ENCODE measurements at places on chromosomes 4 and X. TPM values are rescaled to one million over a fixed set of nuclear protein-coding genes. Genes with fewer than 3 reads are reported as not detected.

MUC7 gene
- total RNA-seq: not detected

JADE3 gene
- total RNA-seq: 2.6 TPM

PNPLA4 gene
- 28.0 TPM for total RNA-seq

ZAR1 gene
- total RNA-seq: not detected

IRS4 gene
- total RNA-seq: not detected

CNGA1 gene
- total RNA-seq: 0.77 TPM

WDR13 gene
- 103 TPM for total RNA-seq

TMPRSS11A gene
- total RNA-seq: not detected

CLIC2 gene
- total RNA-seq: 3.2 TPM

UGT2B10 gene
- not detected for total RNA-seq

PNMA6A gene
- total RNA-seq: 1.3 TPM

CT45A2 gene
- not detected for total RNA-seq

GRCh38 chrX:130994671-130995070, 63.5 kb upstream of the ARHGAP36 start:
- no peak for DNase-seq

- no peak for DNase-seq
Observed at GRCh38 chr4:139403462-139403861, 50.5 kb upstream of the RAB33B start.

- DNase-seq: no peak
Observed at GRCh38 chrX:114717921-114718320, 134.0 kb downstream of the HTR2C start.

DNA sequence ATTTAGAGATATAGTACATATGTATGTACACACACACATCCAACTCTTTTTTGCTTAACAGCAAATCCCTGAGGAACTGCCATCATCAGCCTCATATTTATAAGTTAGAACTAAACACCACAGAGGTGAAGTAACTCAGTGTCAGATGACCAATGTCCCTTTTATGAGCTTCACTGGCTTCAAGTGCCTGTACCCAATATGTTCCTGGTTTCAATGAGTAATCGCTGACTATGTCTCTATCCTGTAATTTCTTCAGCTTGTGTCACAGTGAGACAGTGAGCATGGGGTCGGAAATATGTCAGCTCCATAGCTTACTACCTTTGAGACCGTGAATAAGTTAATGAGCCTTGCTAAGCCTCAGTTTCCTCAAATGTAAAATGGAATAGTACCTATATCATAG, 136.2 kb upstream of the RASGEF1B start:
- DNase-seq: no peak

GRCh38 chr4:96776920-96777527, 937.1 kb downstream of the PDHA2 start:
- DNase-seq: no peak

- DNase-seq: no peak
Observed at GRCh38 chr4:169210504-169211118, 60.1 kb downstream of the SH3RF1 start.

- no peak for DNase-seq
Observed at GRCh38 chrX:19776753-19777152, 110.6 kb downstream of the SH3KBP1 start.

DNA sequence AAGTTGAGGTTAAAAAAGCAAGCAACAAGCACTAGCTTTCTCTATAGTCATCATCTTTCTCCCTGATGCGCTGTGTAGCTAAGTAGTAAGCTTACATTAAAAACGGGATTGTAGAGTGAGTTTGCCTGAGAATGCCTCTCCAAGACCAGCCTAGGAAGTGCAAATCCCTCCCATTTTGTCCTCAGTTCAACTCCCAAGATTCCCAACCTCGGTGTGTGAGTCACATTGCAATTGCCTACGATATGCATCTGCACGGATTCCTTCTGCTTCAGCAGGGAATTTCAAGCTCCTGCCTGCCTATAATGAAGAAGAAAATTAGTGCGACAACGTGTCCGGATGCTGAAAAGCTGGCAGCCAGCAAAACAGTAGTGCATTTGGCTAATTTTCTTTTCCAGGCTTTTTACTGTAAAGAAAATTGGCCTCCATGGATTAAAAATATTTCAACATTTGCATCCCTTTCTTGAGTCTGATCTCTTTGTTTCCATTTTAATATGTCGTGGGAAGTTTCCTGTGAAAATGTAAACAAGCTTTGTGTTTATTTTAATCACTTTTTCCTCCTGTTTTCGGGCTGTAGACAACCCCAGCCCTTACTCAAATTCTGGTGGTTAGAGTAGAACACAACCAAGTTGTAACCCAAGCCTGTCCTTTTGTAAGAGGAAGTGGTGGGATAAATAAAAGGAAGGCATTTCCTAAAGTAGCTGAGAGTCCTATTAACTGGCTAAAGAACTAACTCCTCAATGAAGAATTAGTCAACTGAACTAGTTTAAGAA, 58.4 kb upstream of the TET2 start:
- DNase-seq: no peak

DNA sequence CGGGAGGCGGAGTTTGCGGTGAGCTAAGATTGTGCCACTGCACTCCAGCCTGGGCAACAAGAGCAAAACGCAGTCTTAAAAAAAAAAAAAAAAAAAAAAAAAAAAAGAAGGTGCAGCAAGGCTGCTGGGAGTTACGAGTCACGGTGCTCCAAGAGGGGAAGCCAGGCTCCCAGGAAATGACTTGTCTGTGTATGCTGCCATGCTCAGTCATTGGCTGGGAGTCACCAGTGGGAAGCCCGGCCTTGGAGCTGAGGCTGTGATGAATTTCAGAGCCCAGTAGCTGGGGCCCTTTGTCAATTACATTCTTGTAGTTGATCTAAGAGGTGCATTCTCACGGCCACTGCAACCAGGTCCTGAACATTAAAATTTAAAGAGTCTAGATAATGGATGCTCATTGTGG, 1105.1 kb upstream of the TENM3 start:
- no peak for DNase-seq

DNA sequence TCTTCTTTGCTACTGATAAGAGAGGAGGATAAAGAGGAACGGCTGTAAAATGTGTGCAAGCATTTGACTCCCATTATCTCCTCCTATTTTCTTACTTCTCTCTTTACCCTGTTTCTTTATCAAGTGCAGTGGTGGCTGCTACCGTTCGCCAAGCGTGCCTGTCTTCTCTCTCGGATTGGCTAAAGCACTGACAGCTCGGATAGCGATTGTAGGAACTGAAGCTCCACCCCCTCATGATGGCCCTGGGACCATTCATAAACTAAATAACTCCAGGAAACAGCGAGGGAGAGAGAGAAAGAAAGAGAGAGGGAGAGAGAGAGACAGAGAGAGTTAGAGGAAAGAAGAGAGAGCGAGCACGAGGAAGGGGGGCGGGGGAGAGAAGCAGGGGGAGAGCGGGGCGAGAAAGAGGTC, 305 bp upstream of the MAB21L2 start:
- no peak for DNase-seq

DNA sequence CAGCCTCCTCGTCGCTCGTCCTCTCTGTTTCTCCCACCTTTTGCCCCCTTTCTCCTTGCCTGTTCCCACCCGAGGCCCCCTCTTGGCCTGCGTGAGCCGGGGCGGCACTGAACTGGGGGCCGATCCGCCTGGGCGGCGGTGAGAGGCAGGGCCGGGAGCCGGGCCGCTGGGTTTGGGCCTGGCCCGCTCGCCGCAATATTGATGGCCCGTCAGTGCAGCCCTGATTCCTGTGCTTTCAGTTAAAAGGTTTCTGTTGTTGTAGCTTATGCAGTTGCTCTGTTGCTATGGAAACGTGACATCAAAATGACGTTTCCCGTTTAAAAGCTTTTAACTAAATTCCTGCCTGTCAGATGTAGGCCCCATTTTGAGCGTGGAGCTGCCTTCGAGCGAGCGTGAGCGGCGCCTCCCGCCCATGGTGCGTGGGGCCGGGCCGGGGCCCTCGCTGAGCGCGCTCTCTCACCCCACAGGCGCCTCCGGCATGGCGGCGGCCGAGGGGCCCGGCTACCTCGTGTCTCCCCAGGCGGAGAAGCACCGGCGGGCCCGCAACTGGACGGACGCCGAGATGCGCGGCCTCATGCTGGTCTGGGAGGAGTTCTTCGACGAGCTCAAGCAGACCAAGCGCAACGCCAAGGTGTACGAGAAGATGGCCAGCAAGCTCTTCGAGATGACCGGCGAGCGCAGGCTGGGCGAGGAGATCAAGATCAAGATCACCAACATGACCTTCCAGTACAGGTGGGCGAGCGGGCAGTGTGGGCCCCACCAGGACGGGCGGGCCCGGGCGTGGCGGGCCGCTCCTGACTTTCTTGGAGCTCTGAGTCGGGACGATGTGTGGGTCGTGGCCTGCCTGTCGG, at the start of gene MSANTD1:
Gene MSANTD1 (plus strand): TSS at position 349 of the 851 bp plus-strand sequence. CDS start 64 bp downstream, at position 413.
- no peak for DNase-seq

DNA sequence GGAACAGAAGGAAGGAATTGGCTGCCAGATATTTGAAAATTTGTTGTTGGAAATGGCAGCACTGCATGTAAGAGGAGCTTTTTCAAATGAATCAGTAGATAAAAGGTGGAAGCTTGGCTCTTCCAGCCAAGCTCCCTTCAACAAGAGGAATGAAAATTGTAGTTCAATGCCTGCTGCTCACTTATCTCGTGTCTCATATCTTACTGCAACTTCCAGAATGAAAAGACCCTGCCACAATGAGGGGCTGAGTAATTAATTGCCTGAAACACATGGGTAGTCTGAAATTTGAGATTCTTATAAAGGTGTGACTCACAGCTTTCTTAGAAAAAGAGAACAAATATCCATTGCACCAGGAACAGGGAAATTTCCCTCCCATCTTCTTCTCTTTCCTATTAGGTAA, 53.0 kb downstream of the HAND2 start:
- no peak for DNase-seq

DNA sequence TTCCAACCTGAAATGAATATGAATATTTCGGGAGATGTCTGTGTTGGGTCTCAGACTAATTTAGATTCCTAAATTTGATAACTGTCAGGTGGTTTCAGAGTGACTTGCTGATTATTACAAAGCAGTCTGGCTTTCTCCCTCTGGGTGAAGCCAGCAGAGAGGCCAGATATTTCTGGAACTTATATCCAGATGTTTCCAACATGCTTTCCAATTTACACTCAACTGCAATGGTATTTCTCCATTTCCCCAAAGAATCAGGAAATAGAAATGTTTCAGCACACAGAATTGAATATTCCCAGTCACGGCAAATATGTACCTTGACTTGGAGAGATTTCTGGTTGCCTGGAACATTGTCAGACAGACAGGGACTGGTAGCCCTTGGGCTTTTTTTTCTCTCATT, 48.5 kb upstream of the EGFL6 start:
- no peak for DNase-seq

DNA sequence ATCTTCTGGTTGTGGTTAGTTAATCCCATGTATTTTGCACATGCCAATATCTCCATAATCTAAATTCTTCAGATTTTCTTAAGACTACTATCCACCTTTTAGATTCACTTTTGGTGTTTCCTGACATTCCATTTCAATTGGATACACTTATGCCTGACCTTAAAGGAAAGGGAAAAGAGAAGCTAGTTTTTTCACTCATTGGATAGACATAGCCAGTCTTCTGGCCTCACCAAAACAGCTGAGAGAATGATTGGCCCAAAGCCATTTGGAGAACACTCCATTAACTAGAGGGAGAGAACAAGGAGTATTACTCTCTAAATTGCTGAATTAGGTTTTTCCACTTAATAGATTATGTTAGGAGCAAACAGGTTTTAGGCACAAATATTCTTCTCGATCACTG, 4.0 kb downstream of the PRPS1 start:
- DNase-seq: no peak

GRCh38 chr4:95186666-95187065, 362.1 kb downstream of the UNC5C start:
- no peak for DNase-seq

GRCh38 chr4:159451006-159451405, 348.1 kb downstream of the RAPGEF2 start:
- no peak for DNase-seq

DNA sequence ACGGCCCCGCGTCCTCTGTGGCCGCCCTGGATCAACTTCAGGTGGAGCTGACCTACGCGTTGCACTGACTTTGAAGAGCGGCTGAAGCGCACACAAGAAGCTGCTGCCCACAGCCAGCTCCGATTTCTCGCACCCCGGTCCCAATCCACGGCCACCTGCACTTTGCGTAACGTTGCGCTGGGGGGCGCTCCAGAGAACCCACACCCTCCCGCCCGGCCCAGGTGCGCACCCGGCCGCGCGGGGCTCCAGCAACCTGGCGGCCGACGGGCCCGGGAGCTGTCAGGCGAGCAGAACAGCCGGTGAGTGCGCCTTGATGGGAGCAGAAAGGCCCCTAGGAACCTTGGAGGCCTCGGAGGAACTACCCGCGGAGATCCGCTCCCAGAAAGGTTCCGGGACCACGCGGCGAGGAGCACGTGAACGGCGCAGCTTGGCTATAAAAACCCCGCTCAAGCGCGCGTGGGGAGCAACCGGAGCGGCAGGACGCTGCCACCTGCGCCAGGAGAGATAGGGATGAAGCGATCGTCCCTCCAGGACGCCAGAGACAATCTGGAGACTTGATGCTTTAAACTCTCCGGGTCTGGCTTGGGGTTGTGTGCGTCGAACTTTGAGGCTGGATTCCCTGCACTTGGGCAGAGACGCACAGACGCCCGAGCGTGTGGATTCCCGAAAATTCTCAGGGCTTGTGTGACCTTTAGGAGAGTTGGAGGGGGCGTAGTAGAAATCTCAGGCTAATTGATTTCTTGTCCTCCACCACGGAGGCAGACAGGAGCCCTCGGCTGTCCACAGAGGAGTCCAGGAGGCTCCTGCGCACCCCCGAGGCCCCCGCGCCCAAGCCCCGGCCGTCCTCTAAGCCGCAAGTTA, 591 bp upstream of the NWD2 start:
- DNase-seq: no peak

GRCh38 chr4:147760176-147760575, 28.3 kb downstream of the ARHGAP10 start:
- DNase-seq: no peak

GRCh38 chrX:11970578-11971359, 167.5 kb upstream of the FRMPD4 start:
- DNase-seq: no peak

DNA sequence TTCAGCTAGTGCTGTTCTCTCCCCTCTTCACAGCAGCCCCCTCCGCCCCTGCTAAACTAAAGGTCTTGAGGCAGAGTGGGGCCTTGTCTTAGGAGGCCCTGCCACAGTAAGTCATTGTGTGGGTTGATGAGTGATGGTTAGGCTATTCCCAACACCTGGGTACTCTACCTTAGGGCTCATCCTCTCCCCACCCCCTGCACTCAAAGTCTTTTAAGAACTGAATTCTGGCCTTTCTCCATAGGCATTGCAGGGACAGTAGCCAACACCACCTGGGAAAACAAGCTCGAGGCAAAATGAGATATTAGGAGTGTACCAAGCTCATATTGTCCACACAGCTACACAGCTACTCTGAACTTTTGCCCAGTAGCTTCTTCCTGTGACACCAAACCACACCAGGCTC, 42.5 kb downstream of the RAB40AL start:
- no peak for DNase-seq

DNA sequence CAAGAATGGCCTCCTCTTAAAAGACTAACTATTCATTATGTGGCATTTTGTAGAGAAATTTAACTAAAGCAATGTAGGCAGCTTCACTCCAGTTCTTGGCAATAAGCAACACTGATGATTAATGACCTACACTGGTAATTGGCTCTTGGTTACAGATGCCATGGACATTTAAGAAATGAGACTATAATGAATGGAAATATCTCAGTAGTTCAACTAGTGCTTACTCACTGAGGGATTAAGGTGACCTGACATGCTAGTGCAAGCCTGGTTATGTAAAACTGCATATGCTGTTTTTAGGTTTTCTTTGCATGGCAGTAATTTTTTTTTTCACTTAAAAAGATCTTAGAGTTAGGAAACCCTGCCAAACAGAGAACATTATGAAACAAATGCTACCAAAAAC, 152.7 kb upstream of the AADAT start:
- DNase-seq: no peak

GRCh38 chr4:110492522-110492921, 16.6 kb downstream of the ENPEP start:
- no peak for DNase-seq

- DNase-seq: no peak
Observed at GRCh38 chr4:188329521-188329920, 190.3 kb downstream of the TRIML1 start.

Data from psoas muscle (tissue), 8 donors.